ENCODE measurements at places on chromosomes 3 and 15.

GRCh38 chr3:11588755-11589154 is 55.0 kb downstream of the VGLL4 start:
- no peak for DNase-seq

GRCh38 chr3:69649120-69650065 is 89.9 kb upstream of the MITF start:
- no peak for DNase-seq

- no peak for DNase-seq
Measured at GRCh38 chr3:58093574-58094195, 85.5 kb downstream of the FLNB start.

DNA sequence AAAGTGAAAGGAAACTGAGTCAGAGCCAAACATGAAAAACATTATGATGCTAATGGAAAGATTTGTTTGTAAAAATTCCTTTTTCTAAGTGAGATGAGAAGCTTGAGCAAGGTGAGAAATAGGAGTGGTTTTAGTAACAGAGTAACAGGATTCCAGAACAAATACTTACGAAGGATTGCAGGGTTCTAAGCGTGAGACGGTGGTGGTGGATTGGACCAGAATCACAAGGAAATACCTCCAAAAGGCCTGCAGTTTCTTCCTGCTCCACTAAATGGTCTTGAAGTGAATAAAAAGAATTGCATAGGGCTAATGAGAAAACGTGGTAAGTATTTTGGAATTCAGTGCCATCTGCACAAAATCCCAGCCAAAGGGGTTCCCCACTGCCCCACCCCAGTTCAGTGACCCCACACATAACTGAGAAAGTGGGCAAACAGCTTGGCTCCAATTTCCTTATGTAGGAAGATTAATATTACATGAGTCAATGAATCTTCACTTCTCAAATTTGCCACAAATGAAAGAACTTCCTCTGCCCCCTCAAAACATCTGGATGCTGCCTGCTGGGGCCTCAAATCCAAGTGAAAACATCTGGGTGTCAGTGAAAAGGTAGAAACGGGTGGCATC is 283.8 kb upstream of the NR2F2 start:
- no peak for DNase-seq

DNA sequence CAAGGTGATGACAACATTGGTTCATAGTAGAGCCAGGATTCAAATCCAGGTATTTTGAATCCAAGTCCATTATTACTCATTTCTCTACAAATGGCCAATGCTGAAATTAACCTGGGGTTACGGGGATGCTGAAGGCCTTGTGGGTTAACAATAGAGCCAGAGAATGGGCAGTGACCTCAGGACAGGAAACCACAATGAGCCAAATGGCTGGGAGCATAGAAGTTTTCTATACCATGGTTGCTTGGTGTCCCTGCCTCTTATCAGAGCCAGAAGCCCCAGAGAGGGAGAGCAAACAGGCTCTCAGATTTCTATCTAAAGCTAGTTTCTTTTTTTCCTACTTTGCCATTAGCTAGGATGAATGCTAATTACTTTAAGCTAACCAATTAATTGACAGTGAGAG is 82.3 kb downstream of the TNIK start:
- no peak for DNase-seq

DNA sequence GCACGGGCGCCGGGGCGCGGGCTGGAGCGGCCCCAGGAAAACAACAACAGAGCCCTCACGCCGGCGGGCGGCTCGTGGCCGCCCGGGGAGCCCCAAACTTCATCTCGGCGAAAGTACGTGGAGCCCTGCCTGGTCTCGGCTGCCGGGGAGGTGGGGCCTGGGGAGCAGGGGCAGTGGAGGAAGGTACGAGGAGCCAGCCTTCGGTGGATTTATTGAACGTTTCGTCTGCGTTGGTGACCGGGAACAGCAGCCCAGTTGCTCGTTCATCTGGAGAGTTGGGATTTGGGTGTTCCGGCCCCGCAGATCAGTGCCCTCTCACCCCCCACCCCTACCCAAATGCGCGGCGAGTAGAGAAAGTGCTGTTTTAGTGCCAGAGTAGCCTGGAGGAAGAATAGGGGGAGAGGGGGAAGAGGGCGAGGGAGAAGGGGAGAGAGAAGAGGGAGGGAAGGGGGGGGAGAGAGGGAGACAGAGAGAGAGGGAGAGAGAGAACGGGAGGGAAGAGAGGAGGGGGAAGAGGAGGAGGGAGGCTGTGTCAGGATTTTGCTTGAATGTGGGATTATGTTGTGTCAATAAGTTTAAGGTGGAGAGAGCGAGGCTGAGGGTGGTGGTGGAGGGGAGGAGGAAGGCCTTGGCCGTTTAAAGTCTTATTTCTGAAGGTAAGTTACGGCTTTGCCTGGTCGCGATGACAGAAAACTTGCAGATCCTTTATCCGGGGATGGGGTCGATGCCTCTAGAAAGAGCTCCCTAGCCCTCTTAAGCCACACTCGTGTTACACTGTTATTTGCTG is 970 bp downstream of the BBX start:
- DNase-seq: peak; percentile 50

DNA sequence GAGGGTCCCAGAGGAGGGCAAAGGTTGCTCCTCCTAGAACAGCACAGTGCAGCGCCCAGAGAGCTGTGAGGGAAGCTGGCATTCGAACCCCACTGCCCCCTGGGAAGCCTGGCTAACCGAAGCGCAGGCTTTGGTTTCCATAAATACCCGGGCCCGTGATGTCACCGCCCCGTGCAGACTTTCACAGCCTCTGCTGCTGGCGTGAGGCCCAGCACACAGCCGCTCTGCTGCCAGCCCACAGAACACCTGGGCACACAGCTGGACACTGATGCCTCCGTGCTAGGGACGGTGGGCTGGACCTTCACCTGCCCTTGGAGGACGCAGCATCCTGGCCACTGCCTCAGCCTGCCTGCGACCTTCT is 1.0 kb downstream of the IQSEC1 start:
- peak; percentile 39 for DNase-seq
